ENCODE measurements at places on chromosomes 4 and X. TPM values are rescaled to one million over a fixed set of nuclear protein-coding genes. Genes with fewer than 3 reads are reported as not detected.

FRMPD3 gene
- total RNA-seq: not detected

WDR17 gene
- 0.51 TPM for total RNA-seq

- DNase-seq: no peak
These were observed 2.4 kb upstream of the MBTPS2 start for GRCh38 chrX:21837056-21837455.

- no peak for DNase-seq
These were observed 223.0 kb upstream of the ZIC3 start for GRCh38 chrX:137342969-137343368.

GRCh38 chrX:73728602-73729001 is 165.6 kb downstream of the CHIC1 start:
- DNase-seq: no peak

- peak; percentile 54 for DNase-seq
These were observed 507 bp downstream of the LIN54 start for GRCh38 chr4:83010111-83010521.
